T-cell (primary cell): ENCODE measurements at places on chromosomes 1 and 21. TPM values are rescaled to one million over a fixed set of nuclear protein-coding genes. Genes with fewer than 3 reads are reported as not detected.

DNA sequence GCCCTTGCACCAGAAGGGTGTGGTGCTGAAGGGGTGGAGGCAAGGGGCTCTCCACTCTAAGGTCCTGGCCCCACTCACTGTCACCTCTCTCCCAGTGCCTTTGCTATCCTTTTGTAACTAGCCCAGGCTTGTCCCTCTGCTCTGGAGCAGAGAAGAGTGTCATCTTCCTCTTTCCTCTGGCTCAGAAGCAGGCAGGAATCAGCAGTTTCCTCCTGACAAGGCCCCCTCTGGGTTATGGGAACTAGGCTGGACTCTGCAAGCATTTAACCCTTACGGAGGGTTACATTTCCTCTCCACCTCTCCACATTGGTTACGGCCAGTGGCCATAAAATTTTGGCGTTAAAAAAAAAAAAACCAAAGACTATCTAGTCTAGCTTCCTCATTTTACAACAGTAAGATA, 30.4 kb downstream of the PLXNA2 start:
- DNase-seq: no peak

DNA sequence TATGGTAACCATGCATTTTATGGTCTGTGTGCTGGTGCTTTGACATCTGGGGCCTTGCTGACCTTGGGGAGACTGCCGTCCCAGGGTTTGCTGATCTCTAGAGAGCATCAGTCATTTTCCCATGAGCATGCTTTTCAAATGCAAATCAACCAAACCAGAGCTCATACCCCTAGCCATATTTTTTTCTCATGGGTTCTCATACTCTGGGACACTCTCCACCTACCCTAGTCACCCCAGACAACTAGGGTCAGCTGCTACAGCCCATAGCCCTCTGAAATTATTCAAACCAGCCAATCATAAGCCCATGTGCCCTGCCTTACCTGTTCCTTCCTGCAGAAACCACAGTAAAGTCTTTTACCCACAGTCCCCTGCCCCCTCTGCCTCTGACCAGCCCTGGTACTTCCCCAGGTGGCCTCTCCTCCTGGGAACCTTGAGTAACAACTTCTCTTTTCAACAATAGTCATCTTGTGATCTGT, 132.0 kb downstream of the MAP3K21 start:
- DNase-seq: no peak

DNA sequence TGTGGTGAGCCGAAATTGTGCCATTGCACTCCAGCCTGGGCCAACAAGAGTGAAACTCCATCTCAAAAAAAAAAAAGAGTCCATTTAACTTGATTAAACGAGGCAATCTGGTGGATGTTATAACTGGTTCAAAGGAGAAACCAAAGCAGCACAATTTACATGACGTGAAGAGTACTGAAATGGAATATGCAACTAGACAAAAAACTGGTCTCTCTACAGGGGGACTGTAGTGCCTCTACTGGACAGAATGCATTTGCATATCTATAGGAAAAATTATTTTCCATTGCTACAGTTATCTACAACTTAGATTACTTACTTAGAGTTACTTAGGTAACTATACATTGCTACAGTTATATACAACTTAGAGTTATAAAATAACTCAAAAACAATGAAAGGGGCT, 2.7 kb upstream of the CAPN2 start:
- DNase-seq: no peak

GRCh38 chr1:177174921-177175634, 4.3 kb downstream of the BRINP2 start:
- no peak for DNase-seq

DNA sequence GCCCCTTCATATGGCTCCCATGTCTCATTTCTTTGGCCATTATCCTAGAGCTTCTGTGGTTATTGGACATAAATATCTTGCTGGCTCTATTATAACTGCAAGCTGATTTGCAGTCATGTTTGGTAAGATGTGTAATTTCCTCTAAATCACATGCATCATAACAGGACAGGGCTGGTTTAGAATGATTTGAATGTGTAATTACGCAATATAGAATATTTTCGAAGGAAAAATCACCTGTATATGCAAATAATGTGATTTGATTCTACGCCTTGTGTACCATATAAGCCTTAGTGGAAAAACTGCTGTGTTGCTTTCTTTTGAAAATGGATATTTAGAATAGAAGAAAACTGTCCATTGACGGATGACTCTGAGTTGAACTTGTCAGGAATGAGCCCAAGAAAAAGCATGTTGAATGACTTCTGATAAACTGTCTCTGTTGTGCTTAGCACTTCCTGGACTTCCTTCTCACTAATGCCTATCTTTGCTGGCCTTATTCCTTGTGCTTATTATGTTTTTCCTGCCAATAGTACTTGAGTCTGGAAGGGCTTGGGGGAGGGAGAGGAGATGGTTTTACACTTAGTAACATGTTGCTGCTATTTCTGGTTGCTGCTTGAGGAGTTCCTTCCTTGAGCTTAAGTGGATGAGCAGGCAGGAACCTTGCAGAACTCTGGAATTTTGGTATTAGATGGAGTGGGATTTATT, 6.5 kb downstream of the CACHD1 start:
- no peak for DNase-seq

- no peak for DNase-seq
Measured at GRCh38 chr1:206509612-206510257, 2.4 kb downstream of the RASSF5 start.

DNA sequence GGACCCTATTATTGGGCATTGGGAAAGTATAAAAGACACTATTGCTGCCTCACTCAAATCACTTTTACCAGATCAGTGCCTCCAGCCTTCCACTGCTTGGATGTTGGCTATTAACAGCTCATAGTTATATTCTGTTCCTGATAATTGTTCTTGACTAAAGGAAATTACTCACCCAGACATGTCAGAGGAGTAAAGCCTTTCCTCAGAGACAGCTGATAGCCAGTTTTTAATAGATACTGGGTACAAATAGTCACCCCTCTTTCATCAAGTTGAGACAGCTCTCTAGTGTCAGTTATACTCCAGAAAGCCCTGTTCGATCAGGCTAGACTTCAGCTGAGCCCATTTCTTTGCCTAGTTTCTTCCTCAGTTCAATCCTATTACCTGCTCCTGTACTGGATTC, 876.1 kb upstream of the B3GALT2 start:
- no peak for DNase-seq

DNA sequence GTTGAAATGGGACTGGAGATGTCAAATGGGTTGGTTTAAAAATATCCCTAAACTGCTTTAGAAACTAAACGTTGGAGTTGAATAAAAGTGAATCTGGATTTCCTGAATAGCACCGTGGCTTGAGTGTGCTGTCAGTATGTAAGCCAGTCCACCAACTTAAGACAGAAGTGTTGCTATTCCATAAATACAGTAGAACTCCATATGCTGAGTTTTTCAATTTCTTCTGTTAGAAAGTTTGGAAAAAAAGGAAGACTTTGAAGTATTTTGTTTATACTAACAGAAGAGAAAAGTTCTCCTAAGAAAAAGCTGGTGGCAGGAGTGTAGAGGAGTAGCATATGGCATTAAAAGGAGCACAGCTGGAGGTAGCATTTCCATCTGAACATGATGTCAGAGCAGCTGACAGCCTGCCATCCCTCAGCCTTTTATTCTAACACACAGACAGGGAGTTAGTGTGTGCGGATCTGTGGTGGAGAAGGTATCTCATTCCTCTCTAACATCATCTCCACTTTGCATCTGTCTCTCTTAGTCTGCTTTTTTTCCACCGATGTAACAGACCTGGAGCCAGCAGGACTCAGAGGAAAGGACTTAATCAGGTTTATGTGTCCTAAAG, at the start of gene ZBTB18:
Gene ZBTB18, plus strand, starts transcription at position 449 of the 610 bp plus-strand sequence. Its CDS starts 149 bp downstream, at position 598.
- DNase-seq: no peak

DNA sequence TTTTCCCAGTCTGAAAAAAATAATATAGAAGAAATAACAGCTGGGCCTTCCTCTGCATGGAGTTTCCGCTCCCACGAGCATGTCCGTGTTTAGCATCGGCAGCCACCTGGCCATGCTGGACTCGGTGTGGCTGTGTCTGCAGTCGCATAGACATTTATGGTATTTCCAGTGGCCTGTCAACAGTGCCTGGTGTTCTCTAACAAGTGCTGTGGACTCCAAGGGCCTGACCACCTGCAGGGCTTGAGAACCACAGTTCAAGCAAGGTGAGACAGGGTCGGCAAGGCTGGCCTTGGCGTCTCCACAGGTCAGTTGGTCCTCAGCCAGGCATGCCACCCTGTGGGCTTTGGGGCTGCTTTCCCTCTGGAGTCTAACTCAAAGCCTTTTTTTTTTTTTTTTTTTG, 124.8 kb downstream of the PGBD5 start:
- no peak for DNase-seq

GRCh38 chr1:171784784-171785183, 3.3 kb downstream of the METTL13 start:
- DNase-seq: no peak

GRCh38 chr21:42582787-42583476, 69.3 kb downstream of the SLC37A1 start:
- no peak for DNase-seq

DNA sequence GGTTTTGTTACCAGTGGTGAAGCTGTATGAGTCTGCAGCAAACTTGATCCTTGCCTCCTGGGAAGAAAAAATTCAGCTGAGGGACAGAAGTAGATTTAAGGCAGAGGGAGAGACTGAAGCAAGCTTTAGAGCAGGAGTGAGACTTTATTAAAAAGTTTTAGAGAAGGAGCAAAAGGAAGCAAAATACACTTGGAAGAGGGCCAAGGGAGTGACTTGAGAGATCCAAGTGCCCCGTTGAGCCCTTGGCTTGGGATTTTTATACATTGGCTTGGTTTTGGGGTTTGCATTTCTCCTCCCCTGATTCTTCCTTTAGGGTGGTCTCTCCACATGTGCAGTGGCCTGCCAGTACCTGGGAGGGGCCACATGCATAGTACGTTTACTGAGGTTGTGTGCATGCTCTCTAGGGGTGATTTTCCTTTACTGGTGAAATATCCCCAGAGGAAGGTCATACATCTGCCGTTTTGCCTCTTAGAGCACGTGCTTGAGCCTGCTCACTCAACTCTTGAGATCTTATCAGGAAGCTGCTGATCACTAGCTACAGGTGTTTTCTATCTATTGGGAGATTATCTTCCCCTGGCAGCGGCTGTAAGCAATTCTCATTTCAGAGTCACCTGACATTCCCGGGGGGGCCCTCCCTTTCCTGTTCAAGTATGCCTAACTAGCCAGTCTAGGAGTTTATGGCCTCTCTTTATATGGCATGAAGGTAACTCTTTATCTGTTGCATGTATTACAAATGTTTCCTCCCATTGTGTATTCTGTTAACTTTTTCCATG, 20.3 kb downstream of the FASLG start:
- DNase-seq: no peak

MCOLN3 gene
- 2.2 TPM for total RNA-seq
